ENCODE measurements at places on chromosomes 3 and 15.

DNA sequence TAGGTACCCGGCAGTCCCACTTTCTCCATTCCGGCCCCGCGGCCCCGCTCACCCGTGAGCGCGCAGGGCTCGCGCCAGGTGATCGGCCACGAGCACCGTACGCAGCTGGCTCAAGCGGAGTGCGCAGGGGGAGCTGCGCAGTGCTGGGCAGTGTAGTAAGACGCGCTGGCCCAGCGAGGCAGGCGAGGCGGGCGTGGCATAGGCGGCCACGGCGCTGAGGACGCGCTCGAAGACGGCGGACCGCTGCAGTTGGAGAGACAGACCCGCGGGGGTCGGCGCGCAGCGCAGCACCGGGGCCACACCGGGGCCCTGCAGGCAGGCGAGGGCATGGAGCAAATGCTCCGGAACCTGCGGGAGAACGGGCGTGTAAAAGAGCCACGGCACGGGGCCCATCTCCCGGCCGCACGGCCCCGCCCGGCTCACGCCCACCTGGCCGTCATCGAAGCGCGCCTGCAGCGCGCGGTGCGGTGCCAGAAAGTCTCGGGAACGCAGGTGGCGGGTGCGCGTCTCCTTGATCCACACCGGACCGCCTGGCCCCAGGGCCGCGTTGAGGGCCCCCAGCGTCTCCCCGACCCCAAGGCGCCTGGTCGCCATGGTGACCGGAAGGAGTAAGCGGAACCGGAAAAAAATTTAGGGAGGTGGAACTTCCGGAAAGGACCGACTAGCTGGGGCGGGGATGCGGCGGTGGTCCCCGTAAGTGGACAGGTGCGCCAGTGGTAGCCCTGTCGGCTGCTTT is at the start of gene DALRD3:
TSS of gene DALRD3 (minus strand) at position 610 of the 736 bp plus-strand sequence. CDS start at position 594, 16 bp downstream.
- DNase-seq: no peak

GRCh38 chr3:124775877-124776276 is 45.6 kb downstream of the UMPS start:
- no peak for DNase-seq

- no peak for DNase-seq
These were observed 5.6 kb upstream of the PYDC2 start for GRCh38 chr3:191455257-191455952.

GRCh38 chr3:194760494-194761137 is 74.9 kb downstream of the FAM43A start:
- no peak for DNase-seq

DNA sequence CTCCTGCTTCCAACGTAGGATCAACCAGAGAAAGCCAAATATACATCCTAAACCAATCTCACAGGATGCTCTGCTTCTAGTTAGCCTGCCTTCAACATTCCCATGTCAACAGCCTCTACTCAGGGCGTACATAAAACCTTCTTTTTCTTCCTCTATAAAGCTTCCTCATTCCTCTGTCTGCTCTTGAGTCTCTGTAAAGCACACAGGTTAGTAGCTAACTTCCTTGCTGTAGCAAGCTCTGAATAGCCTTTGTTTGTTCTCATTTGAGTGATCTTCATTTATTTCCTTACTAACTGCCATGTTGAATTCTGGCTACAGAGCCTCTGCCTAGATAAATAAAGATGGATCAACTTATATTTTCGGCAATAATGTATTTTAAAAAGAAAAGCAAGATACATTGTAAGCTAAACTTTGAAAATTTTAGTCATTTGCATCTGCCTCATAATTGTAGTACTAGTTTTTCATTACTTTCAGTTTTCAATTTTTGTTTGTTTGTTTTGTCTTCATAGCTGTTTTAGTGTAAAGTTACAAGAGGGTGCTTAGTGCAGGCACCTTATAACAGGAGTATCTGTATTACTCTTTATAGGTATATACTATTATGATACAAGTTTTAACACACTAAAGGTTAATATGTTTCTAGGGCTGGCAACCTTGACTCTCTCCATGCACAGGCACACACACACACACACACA is 498.2 kb downstream of the PYDC2 start:
- no peak for DNase-seq

GRCh38 chr3:114900908-114901307 is 246.2 kb downstream of the ZBTB20 start:
- no peak for DNase-seq

DNA sequence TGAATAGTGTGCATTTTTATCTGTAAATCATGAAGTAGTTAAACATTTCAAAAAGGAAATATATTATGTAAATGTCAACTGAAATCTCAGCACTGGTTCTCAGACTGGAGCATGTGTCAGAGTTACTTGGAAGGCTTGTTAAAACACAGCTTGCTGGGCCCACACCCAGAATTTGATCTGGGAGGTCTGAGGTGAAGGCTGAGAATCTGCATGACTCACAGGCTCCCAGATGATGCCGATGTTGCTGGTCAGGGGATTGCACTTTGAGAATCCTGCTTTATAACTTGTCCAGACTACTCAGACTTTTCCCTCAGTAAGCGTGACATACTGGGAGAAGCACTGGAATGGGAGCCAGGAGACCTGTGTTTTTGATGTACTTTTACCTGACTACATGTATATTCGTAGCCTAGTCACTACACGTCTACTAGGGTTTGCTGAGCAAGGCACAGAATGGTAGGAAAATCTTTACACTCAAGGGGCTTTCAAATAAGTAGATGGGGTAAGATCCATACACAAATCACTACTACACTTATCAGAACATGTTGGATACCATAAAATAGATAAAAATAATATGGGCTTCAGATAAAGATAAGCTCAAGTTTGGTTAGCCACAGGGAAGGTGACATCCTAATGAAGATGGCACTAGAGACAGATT is 77.1 kb upstream of the MEX3B start:
- DNase-seq: no peak

GRCh38 chr3:38645601-38646000 is 3.9 kb downstream of the SCN5A start:
- peak; percentile 24 for DNase-seq

DNA sequence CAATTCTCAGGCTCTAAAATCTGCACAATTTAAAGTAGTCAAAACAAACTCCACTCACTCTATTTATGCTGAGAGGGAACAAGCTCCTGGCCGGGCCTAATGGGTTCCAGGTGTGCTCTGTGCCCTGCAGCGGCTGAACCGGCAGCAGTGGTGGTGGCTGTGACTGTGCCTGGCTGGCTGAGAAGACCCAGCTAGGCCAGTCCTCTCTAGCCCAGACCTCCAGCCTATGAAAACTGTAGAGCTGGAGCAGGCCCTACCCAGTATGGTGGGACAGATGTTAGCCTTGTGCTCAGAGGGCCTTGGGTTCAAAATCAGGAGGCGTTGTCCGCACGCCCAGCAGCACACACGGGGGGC is 37.0 kb downstream of the EPHB3 start:
- no peak for DNase-seq
